ENCODE measurements at places on chromosomes 1 and 21.

DNA sequence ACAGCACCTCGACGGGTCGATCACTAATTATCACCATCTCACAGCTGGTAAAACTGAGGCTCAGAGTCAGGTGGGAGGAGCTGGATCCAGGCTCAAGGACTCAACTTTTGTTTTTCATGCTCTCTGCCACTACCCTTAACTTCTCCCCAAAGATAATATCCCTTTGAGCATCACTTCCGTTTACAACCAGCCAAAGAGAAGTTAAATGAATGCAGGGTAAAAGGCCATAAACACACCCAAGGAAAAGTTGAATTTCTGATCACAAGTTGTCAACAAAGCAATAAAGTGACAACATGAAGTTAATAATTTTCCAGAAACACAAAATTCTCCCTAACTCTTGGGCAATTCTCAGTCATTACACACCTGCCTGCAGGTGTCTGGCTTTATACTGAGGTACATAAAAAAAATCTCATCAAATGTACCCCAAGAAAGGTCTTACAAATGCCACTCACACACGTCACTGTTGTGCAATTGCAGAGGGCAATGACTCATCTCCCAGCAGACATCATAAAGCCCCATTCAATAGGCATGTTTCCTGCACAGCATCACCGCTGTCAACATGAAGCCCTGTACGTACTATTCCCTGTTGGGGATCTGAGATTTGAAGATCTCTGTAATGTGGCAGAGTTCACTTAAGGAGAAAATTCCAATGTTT is 3.4 kb downstream of the OR2T11 start:
- DNase-seq = no peak

- DNase-seq = no peak
Measured at GRCh38 chr1:202974856-202975255, 7.8 kb upstream of the CYB5R1 start.

GRCh38 chr1:101239095-101240040 is 2.5 kb downstream of the S1PR1 start:
- DNase-seq = no peak

GRCh38 chr1:108532730-108533129 is 27.2 kb upstream of the EEIG2 start:
- DNase-seq = no peak

- DNase-seq = no peak
Measured at GRCh38 chr1:215477632-215478031, 89.5 kb upstream of the KCTD3 start.

DNA sequence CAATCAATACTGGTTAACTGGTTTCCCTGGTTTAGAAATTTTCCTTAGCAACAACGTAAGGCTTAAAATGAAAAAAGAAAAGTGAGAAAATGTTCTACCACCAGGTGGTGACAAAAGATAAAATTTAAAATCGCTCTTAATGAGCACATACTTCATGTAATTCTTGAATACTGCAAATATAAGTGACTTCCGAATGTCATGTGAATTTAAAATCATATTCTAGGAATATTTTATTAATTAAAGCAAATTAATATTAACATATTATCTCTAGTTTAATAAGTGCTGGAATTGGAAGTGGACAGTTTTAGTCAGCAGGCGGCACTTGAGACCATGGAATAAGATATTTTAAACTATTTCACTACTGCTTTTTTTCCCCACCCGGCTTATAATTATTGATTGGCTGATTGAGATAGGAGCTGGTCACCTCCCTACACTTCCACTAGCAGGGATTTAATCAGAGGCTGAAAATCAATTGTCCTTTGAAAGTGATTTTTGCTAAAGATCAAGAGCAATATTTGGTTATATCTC is 5.0 kb upstream of the ADAMTS1 start:
- no peak for DNase-seq

GRCh38 chr1:162179121-162179520 is 109.6 kb downstream of the NOS1AP start:
- no peak for DNase-seq

DNA sequence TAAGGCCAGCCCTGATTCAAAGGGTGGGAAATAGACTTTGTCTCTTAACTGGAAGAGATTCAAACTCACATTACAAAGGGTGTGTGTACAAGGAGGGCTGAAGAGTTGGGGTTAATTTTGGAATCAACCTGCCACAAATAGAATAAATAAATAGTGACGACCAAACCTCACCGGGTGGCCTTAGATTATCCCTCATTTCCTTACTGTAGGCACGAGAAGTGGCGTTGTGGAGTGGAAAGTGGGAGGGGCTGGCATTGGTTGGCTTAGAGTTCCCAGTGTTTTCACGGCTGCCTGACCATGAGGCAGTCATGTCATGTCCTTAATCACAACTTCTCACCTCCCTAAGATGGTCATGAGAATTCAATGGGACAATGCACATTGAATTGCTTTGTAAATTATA is 21.3 kb upstream of the RUNX1 start:
- DNase-seq = no peak

- DNase-seq = no peak
Measured at GRCh38 chr1:225097175-225097574, 167.7 kb downstream of the DNAH14 start.

DNA sequence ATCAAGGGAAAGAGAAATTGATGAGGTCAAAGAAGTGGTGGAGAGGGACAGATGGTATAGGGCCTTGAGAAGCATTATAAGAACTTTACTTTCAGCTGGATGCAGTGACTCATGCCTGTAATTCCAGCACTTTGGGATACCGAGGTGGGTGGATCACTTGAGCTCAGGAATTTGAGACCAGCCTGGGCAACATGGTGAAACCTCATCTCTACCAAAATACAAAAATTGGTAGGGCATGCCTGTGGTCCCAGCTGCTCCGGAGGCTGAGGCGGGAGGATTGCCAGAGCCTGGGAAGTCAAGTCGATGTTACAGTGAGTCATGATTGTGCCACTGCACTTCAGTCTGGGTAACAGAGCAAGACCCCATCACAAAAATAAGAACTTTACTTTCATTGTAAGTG is 5.7 kb downstream of the TMEM50A start:
- DNase-seq = peak; percentile 75

- no peak for DNase-seq
Measured at GRCh38 chr1:159960721-159961381, 6.8 kb upstream of the SLAMF9 start.

DNA sequence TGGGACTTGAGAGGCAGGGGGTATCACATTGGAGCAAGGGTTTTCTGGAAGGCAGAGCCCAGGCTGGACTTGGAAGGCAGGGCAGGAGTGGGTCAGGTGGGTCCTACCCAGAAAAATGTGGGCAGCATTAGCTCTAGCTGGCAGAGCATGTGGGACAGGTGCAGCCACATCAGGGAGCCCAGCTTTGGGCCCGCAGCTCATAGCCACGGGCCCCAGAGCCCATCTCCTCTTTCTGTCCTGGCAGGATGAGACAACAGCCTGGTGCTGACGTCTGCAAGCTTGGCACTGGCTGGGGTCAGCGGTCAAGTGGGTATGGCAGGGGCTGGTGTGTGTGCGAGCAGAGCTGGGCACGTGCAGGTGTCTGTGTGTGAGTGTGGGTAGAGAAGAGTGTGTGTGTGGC is 154.7 kb downstream of the GRIK3 start:
- no peak for DNase-seq

GRCh38 chr1:67189953-67190352 is 23.7 kb downstream of the IL23R start:
- DNase-seq = no peak

- no peak for DNase-seq
Measured at GRCh38 chr1:183497218-183497617, 24.9 kb downstream of the SMG7 start.

DNA sequence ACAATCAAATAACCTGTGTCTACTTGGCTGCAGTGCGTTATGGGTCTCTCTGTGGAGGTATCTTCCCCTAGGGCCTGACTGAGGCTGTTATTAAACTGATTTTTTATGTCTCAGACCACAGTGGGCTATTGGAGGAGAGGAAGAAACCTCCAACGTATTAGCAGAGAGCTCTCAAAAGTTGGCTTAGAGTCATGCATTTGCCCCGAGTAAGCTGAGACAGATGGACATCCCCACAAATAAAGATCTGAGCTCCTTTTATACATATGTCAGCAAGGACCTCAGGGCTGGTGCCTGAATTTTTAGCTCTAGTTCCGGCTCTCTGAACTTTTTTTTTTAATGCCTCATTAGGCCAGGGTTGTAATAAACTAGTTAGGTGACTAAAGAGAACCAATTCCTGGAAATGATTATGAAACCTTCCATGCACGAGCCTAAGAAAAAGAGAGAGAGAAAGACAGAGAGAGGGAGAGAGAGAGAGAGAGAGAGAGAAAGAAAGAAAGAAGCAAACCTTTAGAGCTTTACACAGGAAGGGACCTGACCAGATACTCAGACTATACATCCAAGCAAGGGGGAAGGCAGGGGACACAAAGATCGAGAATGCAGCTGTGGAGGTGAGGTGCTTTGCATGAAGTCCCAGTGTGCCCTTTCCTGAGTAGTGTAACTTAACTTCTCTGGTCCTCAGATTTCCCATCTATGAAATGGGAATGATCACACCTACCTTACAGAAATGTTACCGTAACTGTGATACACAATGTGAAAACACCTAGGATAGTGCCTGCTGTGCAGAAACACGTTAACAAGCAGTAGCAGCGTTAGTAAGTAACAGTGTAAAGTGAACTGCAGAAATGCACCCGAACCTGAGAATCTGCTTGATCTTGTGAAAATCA is 8.4 kb upstream of the PIGR start:
- DNase-seq = no peak

- no peak for DNase-seq
Measured at GRCh38 chr1:159171254-159171687, at the start of gene CADM3. Gene CADM3, plus strand, starts transcription at chr1:159171615. Its CDS starts 151 bp downstream, at chr1:159171766.

GRCh38 chr1:55539652-55540512 is 324.7 kb upstream of the USP24 start:
- no peak for DNase-seq

- peak; percentile 64 for DNase-seq
Measured at GRCh38 chr1:189851806-189852367, 625.8 kb downstream of the BRINP3 start.

- no peak for DNase-seq
Measured at GRCh38 chr1:17198476-17199258, 6.3 kb upstream of the PADI1 start.

GRCh38 chr1:105964879-105965278 is 1091.6 kb upstream of the PRMT6 start:
- no peak for DNase-seq

DNA sequence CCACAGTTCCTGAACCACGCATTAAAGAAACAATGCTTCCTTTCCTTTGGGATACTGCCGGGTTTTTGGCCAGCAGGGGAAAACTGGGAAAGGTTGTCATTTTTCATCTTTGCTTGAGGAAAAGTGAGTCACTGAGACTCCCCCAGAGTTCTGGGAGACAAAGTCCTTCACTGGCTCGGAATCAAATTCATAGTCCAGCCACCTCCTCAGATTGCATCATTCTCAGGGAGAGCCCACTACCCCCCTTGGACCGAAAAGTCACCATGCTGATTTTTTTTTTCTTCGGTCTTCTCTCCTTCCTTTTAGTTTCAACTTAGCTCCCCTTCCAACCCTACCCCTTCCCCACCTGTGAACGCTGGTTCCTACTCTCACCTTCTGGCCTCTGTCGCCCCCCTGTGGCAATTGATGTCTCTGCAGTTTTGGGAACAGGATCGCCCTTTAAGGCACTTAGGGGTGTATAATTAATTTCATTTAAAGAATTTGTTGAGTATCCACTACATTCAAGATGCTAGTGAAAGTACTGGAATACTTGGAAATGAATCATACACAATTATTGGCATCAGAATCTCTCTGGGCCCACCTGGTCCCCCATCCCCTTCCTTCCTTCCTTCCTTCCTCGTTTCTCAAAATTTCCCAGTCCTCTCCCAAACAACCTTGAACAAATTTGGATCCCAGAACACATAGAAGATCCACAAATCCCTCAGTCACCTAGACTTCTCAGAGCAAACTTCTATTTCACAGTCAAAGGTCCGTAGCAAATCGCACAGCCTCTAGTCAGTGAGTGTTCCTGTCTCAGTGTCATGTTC is 6.9 kb downstream of the ACKR1 start:
- peak; percentile 20 for DNase-seq

DNA sequence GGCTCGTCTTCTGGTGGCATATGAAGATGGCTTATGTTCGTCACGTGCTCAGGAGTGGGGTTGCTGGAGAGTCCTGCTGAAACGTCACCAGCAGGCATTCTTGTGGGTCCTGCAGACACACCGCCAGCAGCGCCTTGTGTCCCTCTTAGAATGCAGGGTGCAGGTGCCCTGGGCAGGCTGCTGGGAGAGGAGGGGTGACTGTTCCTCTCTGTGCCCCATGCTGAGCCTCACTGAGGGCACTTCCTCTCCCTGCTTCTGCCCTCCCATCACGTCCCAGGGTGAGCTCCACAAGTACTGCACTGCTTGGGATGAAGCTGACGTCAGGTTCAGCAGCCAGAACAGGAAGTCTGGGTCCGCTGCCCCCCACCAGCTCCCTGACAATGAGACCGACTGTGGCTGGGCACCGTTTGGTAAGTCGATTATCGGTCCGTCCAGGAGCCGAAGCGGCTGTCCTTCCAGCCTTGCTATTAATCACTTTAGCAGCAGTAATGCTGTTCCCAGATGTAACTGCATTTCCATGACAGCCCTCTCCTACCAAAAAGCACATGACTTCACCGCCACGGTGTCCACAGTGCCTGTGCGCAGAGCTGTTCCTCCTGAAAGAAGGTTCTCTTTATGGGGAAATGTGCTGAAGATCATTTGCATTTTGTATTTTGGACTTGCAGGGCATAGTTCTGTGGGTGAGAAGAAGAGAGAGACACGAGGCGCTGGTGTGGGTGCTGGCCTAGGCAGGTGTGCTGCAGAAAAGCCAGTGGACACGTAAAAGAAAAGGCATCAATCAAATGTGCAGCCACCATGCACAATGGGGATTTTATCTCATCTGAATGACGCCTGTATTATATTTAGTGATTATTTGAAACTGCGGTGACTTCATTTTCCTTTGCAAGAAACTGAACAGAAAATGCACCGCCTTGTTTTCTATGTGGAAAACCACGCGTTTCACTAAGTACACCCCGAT is 21.0 kb downstream of the SLC37A1 start:
- no peak for DNase-seq

DNA sequence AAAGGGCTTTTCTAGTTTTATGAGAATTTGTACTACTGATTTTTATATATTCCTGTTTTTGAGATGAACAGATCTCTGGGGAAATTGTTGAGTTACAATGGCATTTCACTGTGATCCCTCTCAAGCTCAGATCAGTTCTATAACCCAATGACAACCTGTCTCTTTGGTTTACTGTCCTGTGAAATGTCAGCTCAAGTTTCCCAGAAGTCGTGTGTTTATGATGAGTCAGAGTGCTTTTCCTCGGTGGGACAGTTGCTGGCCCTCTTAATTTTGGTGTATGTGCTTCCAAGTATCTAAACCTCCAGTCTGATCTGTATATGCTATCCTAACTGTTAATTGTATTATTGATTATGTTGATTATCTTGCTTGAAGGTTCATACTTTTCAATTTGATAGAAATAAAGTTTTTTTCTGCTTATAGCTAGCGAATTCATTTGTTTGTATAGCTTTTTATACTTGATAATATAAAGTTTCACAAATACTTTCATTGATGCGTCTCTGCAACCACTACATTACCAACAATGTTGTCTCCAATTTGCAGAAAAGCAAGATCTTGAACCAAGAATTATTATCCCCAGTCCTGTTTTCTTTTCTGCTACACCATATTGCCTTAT is 77.5 kb upstream of the DNAJC6 start:
- no peak for DNase-seq
